ENCODE measurements at places on chromosomes 7 and 10.

- DNase-seq: no peak
Observed at GRCh38 chr7:44767912-44768627, 19.4 kb downstream of the ZMIZ2 start.

GRCh38 chr7:37694208-37695094 is 10.9 kb downstream of the GPR141 start:
- no peak for DNase-seq

GRCh38 chr10:96673318-96674099 is 46.8 kb downstream of the PIK3AP1 start:
- no peak for DNase-seq

DNA sequence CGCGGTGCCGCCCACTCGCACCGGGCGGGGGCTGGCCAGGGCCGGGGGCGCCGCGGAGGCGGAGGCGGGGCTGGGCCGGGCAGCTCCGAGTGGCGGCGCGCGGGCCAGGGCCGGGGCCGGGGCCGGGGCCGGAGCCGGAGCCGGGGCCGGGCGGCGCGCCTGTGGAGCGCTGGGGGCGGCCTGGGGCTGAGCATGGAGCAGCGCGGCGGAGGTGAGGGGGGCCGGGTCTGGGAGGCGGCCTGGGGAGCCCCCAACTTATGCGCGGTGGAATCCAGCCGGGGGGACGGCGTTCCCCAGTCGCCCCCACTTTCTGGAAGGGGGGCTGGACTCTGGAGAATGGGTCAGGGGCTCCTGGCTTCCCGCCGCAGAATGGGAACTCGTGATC is at the start of gene LZTS2:
Gene LZTS2, plus strand, starts transcription at position 67 of the 385 bp plus-strand sequence. CDS start 2,731 bp downstream, outside the sequence.
- DNase-seq: no peak

- DNase-seq: no peak
Observed at GRCh38 chr10:63919575-63920279, 398.5 kb downstream of the REEP3 start.

DNA sequence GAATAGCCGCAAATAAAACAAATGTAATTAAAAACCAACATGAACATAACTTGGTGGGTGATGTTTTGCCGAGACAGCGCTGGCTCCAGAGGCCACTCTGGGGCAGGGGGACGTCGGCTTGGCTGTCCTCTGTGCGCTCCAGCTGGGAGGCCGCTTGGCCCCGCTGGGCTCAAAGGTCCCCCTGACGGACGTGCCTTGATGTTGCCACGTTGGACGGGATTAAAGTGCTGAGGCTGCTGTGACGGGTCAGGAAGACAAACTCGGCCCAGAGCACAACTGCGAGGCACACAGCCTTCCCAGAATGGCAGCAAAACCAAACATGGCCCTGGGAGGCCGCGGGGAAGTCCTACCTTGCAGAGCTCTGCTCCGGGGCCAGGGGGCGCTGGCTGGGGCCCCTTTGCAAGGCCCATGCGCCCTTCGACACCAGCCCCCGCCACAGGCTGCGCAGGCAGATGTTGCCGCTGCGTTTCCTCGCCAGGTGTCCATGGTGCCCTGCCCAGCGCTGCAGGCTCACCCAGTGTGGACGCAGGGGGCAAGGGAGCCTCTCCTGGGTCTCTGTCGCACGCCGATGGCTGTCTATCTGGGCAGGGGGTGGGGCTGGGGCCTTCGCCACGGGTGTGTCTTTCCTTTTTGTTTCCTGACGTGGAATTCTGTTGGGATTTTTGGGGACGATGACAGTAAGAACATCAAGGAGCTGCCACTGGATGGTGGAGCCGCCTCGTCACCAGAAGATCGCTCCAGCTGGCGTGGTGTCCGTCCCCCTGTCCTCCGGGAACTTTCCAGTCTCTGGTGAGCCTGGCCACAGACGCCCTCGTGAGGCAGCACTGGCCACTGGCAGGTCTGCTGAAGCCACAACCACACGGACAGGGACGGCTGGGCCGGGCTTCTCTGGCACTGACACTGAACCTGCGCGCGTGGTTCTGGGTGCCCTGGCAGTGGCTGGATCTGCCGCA is 99.6 kb upstream of the DIP2C start:
- DNase-seq: no peak
